ENCODE measurements at places on chromosomes 2 and 18.

DNA sequence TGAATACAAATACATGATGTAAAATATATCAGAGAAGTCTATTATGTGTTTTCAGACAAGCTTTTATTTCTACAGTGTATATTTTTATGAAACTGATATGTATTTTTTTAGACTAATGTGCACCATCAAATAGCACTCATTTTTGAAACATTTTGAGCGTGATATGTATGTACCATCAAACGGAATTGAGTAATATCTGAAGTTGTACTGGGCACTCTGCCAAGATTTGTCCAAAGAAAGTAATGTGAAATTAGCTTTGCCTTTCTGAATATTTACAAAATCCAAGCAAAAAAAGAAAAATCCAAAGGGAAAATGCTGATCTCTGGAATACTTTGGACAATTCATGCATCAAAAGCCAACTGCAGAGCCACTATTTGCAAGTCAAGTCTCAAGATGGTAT lies 972.0 kb downstream of the DPP10 start:
- no peak for DNase-seq

DNA sequence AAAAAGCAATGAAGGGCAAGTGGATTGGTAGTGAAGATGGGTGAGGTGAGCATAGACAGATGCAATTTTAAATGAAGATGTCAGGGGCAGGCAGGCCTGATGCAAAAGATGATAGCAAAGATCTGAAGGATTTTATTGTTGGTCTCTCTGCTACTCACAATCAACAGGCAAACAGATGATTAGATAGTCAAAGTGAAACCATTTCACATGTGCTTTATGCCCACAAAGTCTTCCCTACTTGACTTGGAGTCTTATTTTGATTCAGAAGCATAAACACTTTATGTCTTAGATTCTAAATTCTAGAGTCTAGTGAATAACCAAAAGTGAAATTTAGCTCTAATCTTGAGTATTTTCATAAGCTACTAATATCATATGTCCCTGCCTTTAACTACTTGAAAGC lies 153.8 kb upstream of the HNRNPA3 start:
- no peak for DNase-seq

- DNase-seq: peak; percentile 91
These were observed 402.9 kb upstream of the SLC14A2 start for GRCh38 chr18:45212181-45213039.

DNA sequence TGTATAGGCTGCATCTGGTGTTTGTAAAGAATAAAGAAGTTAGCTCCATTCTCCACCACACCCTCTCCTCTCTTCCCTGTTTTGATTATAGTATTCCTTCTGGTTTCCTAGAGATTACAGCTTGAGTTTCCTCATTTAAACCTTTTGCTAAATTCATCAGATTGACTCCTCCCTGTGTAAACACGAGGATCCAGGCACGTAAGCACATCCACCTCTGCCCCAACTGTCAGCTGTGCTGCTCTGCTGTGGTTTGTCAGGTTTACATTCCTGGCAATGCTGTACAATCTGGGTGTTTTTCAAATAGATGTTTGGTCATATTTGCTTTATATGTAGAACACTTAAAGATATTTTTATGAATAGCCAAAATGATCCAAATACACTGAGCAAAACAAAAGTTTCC lies 302.8 kb downstream of the PTGR3 start:
- peak; percentile 68 for DNase-seq

- DNase-seq: no peak
These were observed 5.7 kb downstream of the PROC start for GRCh38 chr2:127423880-127424279.

- no peak for DNase-seq
These were observed 1.8 kb upstream of the RNF144A start for GRCh38 chr2:6915399-6915798.

DNA sequence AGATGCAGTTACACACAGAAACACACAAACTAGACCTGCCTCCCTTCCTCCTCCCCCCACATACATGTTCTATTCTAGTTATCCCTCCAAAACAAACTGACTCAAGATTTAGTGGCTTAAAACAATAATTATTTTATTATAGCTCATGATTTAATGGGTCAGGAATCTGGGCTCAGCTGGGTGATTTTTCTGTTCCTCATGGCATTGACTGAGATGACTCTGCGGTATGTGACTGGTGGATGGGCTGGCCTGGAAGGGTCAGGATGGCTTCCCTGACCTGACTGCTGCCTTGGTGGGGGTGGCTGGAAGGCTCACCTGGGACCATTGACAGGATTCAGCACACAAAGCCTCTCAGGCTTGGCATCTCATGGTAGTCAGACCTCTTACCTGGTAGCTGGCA lies 33.7 kb upstream of the NTSR2 start:
- no peak for DNase-seq

DNA sequence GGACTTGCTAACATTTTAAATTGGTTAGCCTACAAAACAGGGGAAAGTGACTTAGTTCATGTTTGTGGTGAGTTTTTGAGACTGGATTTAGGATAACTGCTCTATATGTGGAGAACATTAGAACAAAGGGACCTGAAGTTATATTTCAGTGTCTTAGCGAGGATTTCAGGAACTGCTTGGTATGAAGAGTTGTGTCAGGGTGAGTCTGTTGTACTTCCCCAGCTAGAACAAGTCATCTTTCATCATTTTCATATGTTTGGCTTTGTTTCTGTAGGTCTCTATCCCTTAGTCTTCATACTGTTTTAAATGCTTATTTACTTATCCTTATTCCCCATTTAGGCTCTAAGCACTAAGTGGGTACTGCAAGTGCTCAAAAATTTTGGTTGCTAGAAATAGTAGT lies 41.9 kb downstream of the KCMF1 start:
- no peak for DNase-seq

GRCh38 chr18:2914185-2914880 lies 67.5 kb downstream of the EMILIN2 start:
- DNase-seq: no peak

DNA sequence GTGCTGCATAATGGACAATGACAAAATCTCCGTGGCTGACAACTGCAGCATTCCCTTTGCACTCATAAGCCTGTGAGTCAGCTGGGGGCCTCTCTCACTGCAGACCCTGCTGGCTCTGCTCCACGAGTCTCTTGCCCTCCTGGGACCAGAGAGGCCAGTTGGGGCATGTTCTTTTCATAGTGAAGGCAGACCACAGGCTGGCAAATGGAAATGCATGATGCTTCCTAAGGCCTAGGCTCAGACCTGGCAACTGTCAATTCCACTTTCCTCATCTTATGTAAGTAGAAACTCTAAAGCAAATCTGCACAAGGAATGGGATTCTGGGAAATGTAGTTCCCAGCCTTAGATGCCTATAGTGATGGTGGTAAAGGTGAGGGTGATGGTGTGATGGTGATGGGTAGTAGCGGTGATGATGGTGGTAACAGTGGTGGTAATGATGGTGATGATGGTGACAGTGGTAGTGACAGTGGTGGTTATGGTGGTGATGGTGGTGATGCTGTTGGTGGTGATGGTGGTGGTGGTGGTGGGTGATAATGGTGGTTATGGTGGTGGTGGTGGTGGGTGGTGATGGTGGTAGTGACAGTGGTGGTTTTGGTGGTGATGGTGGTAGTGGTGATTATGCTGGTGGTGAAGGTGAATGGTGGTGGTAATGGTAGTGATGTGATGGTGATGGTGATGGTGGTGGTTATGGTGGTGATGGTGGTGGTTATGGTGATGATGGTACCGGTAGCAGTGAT lies 185.8 kb upstream of the ARL4C start:
- DNase-seq: peak; percentile 77

GRCh38 chr2:153287109-153287801 lies 191.3 kb downstream of the RPRM start:
- DNase-seq: peak; percentile 77

DNA sequence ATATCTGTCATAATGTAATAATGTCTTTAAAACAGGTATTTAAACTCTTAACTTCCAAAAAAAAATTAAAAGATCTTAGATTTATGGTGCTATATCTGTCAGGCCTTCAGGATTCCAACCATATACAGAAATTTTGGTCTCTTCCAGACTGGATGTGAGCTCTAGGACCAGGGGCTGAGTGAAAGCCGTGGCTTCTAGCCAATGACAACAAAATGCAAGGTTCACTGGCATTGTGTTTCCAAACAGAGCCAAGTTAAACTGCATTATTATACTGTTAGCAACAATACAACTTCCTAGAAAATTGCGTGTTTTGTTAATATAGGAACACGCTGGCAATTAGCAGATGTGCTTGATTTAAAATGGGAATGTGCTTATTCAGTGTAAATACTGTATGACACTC lies 809.8 kb upstream of the SOX11 start:
- peak; percentile 80 for DNase-seq

DNA sequence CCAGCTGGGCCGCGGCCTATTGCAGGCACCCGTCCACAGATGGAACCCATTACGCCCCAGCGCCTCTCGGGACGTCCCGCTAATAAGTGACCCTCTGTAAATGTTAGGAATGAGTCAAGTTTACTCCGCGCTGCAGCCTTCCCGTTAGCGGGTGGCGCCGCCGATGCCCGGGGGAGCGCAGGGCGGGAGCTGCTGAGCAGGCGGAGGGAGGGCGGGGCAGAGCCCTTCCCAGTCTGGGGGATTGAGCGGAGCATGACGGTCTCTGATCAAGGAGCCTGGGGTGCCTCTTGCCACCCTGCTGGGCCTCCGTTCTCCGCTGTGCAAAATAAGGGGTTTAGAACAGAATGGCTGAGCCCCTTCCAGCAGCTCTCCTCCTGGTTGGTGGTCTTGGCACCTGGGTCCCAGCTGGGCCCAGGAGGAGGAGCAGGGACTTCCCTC lies 10.5 kb downstream of the CROCC2 start:
- DNase-seq: no peak

DNA sequence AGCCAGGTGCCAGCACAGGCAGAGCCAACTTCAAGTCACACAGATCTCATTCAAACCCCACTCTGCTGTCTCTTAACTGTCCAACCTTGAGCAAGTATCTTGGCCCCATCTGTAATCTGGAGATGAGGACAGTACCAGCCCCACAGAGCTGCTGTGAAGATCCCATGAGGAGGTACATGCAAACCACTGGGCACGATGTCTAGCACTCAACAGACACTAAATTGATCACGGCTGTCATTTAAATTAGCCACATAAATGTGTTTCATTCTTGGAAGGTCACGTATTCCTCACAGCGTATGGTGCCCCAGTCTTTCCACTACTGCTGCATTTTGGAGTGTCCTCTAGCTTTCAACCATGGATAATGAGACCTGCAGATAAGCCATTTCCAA lies 167.6 kb upstream of the ID2 start:
- no peak for DNase-seq

- DNase-seq: no peak
These were observed 91.5 kb downstream of the LIMS1 start for GRCh38 chr2:108625828-108626195.

- DNase-seq: no peak
These were observed 537 bp downstream of the AGFG1 start for GRCh38 chr2:227472265-227473121.

DNA sequence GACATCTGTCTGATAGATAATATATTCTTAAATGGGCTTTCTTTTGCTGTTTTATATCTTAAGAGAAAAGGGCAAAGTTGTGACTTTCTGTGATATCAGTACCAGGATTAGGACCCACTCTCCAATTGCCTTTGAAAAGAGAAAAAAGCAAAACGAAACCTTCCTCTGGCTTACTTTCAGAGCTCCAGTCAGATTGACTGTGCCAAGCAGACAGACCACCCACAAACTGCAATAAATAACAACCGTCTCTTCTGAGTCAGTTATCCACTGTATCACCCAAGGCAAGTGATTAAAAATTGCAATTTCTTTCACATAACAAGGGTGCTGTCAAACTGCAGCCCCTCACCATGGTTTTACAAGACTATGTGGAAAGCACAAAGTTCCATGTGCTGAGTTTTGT lies 230.5 kb upstream of the SETBP1 start:
- no peak for DNase-seq
